NCI-H524 treated with DMSO at 0.1 percent for 48 hours (cell line): ENCODE measurements at places on chromosomes 4 and X.

- no peak for DNase-seq
Observed at GRCh38 chr4:1855333-1856070, 454 bp downstream of the LETM1 start.

- DNase-seq: no peak
Observed at GRCh38 chrX:120736989-120737388, 107.1 kb upstream of the C1GALT1C1 start.

GRCh38 chr4:130985371-130985770 lies 1889.4 kb downstream of the C4orf33 start:
- DNase-seq: no peak

DNA sequence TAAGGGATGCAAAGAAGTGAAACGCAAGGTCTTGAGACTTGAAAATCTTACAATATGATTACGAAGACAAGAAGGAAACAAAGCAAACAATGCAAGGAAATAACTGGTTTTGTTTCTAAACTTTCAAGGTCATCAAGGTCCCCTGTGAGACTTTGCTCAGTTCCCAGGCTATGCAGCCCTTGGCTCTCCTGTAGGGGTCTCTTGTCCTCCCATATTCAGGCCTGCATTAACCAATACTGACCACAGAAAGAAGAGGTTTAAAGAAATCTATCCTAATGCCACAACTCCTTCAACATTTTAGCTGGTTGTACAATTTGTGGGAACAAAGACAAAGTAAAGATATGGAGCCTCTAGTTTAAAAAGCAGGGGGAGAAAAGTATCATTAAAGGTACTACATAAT lies 209.2 kb downstream of the LHFPL1 start:
- no peak for DNase-seq

DNA sequence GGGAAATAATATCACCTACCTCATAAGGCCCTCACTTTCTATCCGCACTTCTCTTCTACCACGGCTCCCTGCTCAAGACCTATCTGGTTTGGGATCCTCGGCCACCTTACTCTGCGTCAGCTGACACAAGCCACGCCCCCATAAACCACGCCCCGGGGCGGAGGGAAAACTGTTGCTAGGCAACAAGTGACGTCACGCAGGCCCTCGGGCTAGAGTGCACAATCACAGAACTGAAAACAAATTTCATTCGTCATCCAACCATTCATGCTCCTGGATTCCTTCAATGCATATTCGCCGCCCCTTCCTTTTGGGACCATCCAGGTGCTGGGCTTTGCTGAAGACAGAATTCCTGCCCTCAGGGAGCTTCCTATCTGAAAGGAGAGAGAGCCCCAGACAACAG lies 66.3 kb downstream of the SMC1A start:
- DNase-seq: no peak

- DNase-seq: no peak
Observed at GRCh38 chr4:126776361-126776760, 856.4 kb upstream of the INTU start.

GRCh38 chr4:181796502-181796901 lies 446.7 kb upstream of the TENM3 start:
- DNase-seq: peak; percentile 44

GRCh38 chr4:168353746-168354145 lies 35.2 kb upstream of the DDX60 start:
- no peak for DNase-seq

- no peak for DNase-seq
Observed at GRCh38 chrX:117538178-117539089, 578.2 kb downstream of the KLHL13 start.

GRCh38 chr4:145730026-145730425 lies 50.1 kb downstream of the C4orf51 start:
- DNase-seq: no peak

DNA sequence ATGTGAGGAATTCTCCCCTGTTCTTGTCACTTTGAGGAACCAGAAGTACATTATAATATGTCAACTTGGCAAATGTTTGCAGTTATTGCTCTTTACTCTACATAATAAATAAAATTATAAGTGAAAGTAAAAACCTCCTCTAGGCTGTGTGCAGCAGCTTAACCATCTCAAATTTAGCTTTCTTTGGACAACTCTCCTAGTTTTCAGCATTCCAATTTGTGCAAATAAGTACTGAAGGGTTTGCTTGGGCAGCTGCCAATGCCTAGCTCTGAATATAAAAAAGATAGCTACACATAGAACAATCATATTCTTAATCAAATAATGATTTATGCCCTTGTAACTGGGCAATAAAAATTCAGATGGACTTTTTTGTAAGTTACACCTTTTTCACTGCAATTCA lies 82.5 kb downstream of the GASK1B start:
- DNase-seq: no peak

- DNase-seq: no peak
Observed at GRCh38 chr4:14299166-14299565, 671.6 kb upstream of the BOD1L1 start.

- peak; percentile 19 for DNase-seq
Observed at GRCh38 chrX:81195712-81196111, 6.0 kb downstream of the HMGN5 start.

- DNase-seq: no peak
Observed at GRCh38 chr4:115360431-115360830, 247.0 kb upstream of the NDST4 start.

DNA sequence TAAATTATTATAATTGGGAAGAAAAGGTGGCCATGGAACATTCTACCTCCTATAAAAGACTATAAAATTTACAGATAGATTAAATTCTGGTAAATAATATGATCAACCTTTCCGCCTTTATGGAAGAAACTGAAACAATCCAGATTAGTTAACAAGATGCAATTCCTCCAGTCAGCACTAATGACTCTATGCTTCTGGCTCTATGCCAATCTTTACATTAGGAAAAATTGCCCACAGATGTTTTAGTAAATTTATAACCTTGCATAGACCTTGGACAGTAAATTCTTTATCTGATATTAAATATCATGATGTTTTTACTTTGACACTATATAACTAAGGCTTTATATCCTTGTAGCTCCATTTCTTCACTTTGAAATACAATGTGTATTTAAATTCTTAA lies 2302.5 kb downstream of the ARAP2 start:
- DNase-seq: no peak
